ENCODE measurements at places on chromosomes 3 and 15.

- peak; percentile 52 for DNase-seq
These were observed 36.9 kb upstream of the TRIM59 start for GRCh38 chr3:160486459-160486869.

DNA sequence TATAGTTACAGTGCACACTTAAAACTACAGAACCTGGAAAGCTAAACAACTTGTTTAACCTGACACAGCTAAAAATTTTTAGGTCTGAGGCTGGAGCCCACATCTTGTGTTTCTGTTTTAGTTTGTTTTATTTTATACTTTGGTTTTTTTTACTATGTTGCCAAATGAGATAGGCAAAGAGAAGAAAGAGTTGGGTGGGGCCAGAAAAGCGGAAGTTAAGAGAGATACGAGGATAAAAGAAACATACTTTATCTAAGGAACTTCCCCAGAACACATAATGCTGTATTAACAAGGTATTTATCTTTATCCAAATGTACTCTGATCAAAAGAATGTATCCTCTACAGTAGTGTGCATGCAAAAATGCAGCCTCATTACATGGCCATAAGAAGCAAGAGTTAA is 1145.7 kb downstream of the EPHA3 start:
- DNase-seq = no peak

DNA sequence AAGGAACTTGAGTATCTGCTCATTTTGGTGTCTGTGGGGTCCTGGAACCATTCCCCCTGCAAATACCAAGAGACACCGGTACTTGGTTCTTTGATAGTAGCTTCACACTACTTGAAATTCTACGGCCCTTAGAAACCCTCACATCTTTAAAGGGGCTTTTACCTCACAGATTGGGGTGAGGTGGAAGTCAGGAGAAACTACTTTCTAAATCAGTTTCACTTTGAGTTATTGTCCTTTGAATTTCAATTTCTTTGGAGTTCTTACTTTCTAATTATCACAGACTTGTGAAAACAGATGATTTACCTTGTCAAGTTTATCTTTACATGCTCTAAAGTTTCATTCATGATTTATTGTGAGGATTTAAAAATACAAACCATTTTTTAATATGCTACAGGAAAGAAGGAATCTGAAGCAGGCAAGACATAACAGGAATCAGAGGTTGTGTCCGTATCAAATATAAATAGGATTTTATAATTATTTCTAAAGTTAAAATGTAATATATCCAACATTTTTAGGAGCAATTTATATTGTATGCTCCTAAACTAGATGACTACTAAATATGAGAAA is 98.9 kb downstream of the NEDD4 start:
- DNase-seq = no peak

DNA sequence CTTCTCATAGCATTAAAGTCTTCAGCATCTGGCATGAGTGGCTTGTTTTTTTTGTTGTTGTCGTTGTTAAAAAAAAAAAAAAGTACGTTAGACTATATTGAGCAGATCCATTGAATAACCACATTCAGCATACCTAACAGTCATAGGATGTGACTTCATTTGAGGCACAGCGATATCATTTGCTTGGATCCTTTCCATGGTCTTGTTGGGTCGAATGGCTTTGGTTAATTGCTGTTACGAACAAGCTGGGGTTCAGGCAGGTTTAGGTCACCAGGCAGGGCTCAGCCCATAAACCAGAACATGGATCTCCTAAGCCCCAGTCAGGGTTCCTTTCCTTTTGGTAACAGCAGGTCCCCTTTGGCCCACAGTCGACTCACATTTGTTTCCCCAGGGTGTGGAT is 76.2 kb downstream of the POLR2M start:
- no peak for DNase-seq

DNA sequence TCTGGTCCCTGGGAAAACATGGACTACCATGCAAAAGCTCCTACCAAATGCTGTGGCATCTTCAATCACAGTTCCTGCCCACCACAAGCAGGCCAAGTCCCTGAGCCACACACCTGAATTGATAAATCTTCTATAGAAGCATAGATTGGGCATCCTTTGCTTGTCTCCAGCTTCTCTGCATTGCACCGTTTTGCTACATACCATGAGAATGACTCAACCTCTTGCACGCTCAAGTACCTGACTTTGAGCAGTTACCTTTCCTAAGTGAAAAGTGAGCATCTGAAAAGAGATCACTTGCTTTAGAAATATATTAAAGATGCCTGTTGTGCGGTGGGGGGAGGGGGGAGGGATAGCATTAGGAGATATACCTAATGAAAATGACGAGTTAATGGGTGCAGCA is 31.3 kb downstream of the GATM start:
- no peak for DNase-seq

- DNase-seq = no peak
These were observed 254.2 kb downstream of the ZBTB20 start for GRCh38 chr3:114892880-114893279.

GRCh38 chr3:181183764-181184163 is 194.2 kb upstream of the DNAJC19 start:
- DNase-seq = no peak

GRCh38 chr3:13492976-13493866 is 13.1 kb downstream of the HDAC11 start:
- DNase-seq = no peak

GRCh38 chr3:64138046-64138445 is 87.2 kb downstream of the PRICKLE2 start:
- no peak for DNase-seq

DNA sequence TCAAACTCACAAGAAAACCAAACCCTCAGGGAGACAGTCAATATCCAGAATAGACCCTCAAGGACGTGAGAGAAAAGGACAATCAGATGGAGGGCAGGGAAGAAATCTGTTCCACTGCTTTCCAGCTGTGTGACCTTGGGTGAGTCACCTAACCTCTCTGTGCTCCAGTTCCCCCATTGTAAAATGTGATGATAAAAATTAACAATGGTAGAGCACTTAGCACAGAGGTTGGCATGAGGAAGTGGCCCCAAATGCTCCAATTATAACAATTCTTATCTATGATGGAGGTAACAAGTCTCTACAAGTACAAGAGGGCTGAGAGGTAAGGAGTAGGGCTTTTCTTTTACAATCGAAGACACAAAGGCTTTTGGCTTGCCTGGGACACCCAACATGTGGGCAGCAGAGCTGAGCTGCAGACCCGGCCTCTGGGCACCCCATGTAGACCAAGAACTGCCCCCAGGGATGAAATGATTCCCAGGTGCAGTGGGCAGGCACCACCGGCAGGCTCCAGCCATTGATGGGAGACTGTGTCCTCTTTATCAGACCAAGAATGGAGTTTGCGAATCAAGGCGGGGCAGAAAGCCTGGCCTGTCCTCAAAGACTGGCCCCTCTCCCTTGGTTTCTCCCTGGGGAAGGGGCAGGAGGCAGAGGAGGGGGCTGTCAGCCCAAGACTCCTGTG is 22.0 kb downstream of the WNT7A start:
- DNase-seq = no peak

DNA sequence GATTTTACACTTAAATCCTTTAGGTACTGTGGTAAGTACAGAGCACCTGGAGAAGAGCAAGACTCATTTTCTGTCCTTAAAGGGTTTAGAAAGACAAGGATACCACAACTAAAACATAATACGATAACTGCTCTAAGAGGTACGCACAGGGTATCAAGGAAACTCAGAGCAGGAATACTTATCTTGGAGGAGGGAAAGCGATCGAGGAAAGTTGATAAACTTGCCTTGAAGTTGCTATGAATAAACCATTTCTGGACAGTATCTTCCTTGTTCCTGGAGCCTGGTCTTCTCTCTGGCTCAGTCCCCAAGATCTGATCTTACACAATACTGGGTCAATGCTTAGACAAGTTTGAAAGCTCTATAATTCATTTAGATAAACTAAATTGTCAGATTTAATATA is 17.6 kb upstream of the GATM start:
- no peak for DNase-seq

GRCh38 chr15:46091860-46092450 is 457.1 kb downstream of the SQOR start:
- no peak for DNase-seq

DNA sequence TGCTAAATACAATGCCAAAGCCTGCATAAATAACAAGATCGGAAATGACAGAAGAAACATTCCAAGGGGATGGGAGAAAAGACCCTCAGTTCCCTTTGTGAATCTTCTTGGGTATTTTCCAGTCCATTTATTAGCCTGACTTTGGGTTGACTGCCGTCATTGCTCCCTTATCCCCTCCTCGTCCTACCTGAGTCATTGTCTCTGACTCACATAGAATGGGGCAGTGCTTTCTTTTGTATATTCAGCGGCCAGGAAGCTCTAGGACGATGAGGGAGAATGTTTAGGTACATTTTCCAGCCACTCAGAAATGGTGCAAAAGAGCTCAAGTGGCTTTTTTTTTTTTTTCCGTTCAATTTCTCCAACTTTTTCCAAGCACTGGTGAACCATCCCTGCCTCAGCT is 71.6 kb downstream of the KAT2B start:
- DNase-seq = no peak

DNA sequence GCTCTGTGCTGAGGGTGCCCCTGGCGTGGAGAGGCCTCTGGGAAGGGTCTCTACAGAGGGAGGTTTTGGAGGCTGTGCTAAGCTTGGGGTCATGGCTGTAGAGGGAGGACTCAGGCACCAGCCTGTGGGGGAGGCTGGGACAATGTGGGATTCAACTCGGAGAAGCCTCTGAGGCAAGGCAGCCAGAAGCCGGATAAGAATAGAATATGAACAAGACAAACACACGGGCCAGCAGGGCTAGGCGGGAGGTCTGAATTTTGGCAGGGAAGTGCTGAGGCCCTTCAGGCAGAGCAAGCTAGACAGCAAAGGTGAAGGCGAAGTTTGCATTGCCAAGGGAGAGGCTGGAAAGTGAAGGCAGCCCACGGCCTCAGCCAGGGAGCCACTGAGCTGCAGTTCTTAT is 612.1 kb upstream of the NR2F2 start:
- no peak for DNase-seq

DNA sequence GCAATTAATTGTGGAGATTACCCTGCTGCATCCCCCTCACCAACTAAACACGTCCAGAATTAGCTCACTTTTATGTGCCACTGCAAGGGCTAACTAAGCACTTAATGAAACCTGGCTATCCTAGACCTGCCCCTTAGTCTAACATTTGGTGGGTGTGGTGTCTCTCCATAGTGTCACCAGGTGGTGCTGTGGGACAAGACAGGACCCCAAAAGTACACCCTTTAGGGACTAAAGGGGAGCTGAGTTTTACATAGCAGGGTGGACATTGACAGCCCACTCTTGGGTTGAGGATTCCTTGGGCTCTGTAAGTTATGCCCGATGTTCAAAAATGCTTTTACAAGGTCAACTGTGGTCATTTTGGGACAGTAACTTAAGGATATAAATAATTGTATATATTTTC is 5.7 kb downstream of the DUT start:
- DNase-seq = peak; percentile 25

- no peak for DNase-seq
These were observed 202.7 kb downstream of the TNIK start for GRCh38 chr3:171257251-171258203.

DNA sequence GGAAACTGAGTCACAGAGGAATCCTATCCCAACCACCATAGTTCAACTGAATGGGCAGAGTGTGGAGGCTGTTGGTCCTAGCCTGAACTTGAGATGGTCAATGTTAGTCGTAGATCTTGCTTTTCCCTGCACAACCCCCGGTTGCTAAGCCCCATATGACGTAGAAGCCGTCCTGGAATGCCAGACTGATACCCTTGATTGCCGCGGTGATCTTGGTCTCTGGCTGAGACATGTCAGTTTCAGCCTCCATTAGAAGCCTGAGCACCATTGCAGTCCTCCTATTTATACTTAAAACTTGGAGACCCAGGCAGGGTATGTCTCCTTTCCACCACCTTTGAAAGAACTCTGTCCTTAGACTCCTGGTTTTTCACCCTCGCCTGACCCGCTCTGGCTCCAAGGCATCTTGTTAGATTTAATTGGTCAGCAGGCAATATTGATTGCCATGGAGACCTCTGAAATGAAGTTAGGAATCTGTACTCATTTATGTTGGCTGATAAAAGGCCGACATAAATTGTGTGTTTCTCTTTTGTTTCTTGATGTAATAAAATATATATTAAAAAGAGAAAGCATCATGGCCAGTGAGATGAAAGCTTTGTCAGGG is 53.4 kb downstream of the RPLP1 start:
- no peak for DNase-seq

- peak; percentile 60 for DNase-seq
These were observed 67.1 kb upstream of the MCTP2 start for GRCh38 chr15:94164202-94164807.

DNA sequence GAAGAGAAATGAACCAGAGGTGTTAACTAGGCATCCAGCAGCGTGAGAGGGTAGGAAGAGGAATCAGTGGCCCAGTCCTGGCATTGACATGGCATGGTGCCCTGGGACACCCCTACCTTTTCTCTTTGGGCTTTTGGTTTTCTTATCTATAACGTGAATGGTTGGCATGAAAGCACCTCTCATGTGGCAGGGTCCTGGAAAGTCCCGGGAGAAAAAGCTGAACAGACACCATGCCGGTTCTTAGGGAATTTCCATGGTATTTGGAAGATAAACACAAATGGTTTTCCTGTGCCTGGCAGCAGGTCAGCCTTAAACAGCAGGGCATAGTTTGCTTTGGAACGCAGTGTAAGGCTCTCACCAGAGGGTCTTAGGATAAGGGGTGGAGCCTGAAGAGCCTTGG is 15.4 kb downstream of the ARNT2 start:
- no peak for DNase-seq

- no peak for DNase-seq
These were observed 832 bp downstream of the NR2E3 start for GRCh38 chr15:71811036-71811736.

GRCh38 chr15:52558196-52558595 is 10.6 kb downstream of the ARPP19 start:
- DNase-seq = peak; percentile 73

DNA sequence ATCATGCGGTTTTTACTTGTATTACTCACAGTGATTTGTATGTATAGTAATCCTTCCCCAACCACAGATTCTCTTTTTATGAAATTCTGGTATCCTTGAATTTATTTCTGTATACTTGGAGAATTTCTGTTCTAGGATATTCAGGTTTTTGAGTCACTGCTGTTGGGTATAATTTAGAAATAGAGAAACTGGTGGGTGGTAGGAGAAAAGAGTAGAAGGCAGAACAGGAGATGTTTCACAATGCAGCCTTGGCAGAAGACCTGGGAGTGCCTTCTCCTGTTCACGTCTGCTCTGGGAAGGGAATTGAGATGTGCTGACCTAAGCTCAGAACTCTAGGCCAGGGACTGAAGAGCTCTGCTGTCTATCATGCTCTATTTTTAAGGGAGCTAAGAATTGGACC is 193.6 kb downstream of the EPHB1 start:
- no peak for DNase-seq

DNA sequence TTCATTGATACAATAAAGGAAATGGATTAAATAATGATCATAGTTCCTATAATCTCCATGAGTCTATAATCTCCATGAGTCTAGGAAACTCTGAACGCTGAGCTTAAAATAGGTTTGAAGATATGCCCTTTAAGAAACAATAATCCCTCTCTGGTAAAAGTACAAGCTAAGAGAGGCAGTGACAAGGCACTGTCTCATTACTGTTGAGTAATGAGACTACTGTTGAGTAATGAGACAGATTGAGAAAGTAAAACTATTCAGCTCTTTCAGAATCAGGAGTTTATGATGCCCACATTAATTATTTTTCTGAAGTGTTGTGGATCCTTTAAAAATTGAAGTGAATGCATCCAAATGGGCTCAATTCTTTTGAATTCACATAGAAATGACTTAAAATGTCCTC is 235.5 kb upstream of the THRB start:
- DNase-seq = no peak

Measured in CD4-positive, alpha-beta T cell treated with Interleukin-4 for 4 hours (primary cell).